ENCODE measurements at places on chromosomes 7 and 10.

DNA sequence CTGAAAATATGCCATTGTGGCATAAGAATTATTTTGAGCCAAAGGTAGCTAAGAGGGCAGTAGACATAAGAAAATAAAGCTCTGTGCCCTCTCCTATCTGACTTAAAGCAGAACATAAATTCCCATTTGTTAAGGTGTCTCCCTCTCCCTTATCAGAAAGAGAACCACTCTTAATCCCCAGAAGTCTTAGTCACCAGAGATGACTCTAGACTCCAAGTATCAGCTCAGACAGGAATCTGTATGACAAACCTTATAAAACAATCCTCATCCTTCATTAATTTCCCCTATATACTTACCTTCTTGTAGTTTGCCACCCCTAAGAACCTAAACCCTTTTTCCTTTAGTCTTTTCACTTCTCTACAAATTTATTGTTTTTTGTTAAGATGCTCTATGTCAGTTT lies 21.8 kb upstream of the PIP4K2A start:
- DNase-seq: no peak

- no peak for DNase-seq
These were observed 48.3 kb downstream of the LANCL2 start for GRCh38 chr7:55413442-55413841.

DNA sequence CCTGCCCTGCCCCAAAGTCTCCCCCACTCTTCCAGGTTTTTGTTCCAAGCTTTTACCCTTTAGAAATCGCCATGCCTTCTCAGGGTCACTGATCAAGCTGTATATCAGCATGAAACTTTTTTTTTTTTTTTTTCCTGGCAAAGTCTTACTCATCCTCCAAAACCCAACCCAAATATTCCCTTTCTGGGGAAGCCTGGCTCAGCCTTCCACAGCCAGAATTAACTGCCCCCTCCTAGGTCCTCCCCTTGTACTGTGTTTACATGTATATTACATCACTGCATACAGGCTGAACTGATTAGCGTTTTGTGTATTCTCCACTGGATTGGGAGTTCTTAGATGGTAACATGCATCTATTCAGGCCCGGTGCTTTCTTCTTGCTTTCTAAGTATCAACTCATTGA lies 4.6 kb upstream of the NOBOX start:
- DNase-seq: no peak

GRCh38 chr10:114685456-114685855 lies 27.4 kb upstream of the ABLIM1 start:
- no peak for DNase-seq

GRCh38 chr7:929311-929711 lies 25.2 kb downstream of the ADAP1 start:
- DNase-seq: peak; percentile 27

- no peak for DNase-seq
These were observed 2.4 kb upstream of the CNOT4 start for GRCh38 chr7:135512135-135512887.

DNA sequence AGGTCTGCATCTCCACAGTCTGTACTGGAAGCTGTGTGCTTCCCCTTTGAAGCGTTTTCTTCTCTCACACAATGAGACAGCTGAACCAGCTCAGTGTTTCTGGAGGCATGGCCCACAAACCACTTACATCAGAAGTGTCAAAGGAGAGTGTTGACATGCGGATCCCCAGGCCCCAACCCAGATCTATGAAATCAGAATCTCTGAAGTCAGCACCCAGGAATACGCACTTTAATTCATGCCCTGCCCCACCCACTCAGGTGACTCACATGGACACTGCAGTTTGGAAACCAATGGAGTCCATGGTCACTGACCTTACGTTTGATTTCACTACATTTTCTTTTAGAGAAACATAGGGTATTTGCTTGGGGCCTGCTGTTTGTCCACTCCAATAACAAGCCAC lies 19.0 kb downstream of the TLL2 start:
- no peak for DNase-seq

GRCh38 chr7:51220226-51220625 lies 96.4 kb downstream of the COBL start:
- no peak for DNase-seq

DNA sequence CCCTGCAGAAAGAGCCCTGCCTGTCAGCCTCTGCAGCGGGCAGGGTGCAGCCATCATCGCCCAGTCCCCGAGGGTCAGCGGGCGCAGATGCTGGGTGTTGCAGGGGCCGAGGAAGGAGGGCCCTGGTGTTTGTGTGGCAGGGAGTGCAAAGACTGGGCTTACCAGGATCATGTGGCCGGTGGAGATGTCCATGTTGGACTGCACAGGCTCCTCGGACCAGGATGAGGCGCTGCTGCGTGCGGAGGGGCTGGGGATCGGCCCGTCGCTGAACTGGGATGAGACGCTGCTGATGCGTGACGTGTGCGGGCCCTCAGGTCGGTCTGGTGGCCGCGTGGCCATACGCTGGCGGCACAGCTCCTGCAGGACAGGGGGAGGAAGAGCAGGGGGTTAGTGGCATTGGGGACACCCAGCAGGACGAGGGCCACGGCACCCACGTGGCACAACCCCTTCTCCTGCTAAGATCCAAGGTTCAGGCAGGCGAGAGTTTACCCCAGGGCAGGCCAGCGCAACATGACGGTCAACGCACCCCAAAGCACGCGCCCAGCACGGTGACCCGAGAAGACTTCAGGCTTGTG lies 319.5 kb downstream of the DNAJB6 start:
- no peak for DNase-seq

DNA sequence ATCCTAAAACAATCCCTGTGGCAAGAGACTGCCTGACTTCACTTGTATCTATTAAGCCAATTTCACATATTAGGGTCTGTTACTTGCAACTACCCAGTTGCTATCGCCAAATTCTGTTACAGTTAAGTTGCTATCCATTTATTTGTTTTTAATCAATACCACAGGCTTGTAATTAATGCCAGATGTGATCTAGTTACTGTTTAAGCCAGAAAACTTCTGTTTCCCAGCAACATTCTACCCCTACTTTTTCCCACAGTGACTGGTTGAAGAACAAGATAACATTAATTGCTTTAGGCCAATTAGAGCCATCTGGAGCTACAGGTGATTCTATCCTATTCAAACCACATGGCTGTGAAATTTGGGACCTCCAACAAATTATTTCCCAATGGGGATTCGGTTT lies 131.3 kb downstream of the ALOX5 start:
- DNase-seq: no peak

GRCh38 chr10:110409926-110410325 lies 87.8 kb upstream of the DUSP5 start:
- DNase-seq: no peak

DNA sequence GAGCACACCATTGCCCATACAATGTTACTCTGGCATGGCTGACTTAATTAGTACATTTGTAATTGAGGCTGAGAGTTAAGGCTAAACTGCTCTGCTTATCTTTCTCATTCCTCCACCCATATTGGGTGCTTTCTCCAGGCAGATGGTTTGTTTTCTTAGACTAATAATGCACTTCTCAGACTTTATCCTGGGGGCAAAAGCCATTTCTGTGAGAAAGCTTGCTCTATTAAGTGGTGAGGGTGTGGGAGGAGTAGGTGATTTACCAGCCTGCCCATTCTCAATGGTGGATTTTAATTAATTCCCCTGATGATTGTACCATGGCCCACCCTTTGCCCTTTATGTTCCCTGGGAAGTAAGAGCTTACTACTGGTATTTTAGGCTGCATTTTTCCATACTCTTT lies 174.8 kb downstream of the FOXP2 start:
- DNase-seq: no peak

DNA sequence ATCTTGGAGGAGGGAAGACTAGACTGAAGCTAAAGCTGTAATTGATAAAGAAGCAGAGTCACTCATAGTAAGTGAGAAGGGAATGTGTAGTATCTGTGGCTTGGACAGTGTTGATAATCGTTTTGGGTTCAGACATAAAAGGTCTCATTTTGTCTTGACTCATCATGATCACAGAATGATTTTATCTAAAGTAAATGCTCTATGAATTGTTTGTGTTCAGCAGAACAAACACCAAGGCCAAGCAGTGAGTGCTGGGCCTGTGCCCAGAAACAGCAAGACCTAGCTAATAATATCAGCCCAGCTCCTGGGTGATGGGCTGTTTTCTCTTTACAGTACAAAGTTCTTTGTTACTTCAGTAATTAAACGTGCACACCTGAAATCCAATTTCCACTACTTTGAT lies 26.7 kb upstream of the CD36 start:
- no peak for DNase-seq

DNA sequence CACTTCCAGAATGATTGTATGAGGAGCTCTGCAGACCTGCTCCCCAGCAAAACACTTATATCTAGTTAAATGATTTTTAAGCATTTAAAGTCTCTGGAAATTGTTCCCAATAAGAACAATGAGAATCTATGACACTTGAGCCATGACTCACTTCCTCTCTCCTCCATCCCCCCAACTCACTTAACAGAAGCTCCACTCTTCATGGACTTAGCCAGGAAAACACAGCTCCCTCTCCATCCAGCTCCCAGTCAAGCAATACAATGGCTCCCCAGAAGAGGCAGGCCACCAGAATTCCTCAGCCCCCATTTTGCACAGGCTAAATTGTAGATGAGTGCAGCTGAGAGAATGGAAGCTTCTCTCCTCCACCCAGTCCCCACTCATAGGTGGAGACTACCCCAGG lies 27.0 kb downstream of the AOC1 start:
- no peak for DNase-seq
